Right renal cortex interstitium (tissue), 3 donors: ENCODE measurements at places on chromosomes 2 and 18. TPM values are rescaled to one million over a fixed set of nuclear protein-coding genes. Genes with fewer than 3 reads are reported as not detected.
A peak's percentile ranks its signal among the peaks of the same experiment; 100 is the strongest.

- peak; percentile 36 for DNase-seq
Measured at GRCh38 chr2:30862054-30862651, 54.9 kb upstream of the CAPN13 start.

DNA sequence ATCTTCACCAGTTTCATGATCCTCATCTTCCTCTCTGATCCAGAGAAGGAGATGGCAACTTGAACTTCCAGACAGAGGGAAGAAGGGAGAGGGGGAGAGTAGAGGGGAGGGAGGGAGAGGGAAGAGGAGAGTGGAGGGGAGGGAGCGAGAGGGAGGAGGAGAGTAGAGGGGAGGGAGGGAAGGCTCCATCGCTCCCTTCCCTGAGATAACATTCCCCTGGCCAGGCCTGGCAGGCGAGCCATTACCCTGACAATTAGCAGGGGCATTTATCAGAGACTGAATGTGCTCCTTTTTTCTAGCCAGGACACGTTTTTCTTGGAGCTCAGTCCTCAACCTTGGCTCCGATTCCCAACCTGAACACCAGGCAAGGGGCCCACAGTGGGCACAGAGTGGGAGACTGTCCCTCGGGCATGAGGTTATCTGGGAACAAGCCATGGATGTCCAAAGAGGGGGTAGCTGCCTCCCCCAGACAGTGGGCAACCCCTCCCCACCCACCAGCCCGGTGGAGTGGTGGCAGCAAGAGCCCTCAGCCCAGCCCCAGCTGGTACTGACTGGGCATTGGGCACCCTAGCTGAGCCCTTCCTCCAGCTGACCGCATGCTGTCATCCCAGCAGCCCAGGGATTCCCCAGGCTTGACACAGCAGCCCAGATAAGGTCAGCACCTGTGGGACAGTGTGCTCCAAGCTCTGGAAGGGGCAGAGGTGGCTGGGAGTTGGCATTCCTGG lies 81.8 kb downstream of the TNS1 start:
- DNase-seq: no peak

DNA sequence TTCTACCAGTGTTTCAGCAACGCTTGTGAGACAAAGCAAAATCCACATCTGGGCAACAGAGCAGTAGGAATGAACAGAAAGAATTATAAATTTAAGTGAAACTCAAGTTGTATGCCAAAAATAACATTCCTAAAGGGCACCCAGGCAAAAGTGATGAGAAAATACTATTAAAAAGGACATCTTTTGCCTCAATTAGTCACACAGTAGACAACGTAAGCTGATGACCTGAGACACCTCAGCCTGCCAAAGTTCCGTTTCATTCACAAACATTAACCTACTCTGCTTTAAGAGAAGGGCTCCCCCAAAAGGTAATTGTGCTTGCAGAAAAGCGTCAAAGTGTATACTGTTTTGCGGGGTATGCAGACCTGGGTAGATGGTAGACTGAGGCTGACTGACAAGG lies 7.2 kb downstream of the HDLBP start:
- no peak for DNase-seq

DNA sequence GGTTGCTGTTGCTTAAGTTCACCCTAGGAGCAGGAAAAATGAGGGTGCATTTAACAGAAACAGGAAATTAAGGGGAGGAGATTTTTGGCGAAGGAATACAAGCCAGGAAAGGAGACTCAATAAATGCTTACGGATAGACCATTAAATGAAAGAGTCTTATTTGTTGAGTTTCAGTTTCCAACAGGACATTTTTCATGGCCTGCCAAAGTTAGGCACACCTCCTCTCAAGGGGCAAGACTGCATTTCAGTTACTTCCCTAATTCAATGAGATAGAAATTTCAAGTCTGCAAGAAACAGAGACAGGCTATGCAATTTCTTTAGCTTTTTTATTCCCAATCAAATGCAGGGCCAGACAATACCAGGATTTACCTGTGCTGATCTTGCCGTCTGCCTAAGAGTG lies 394.7 kb upstream of the KLHL29 start:
- DNase-seq: no peak

DNA sequence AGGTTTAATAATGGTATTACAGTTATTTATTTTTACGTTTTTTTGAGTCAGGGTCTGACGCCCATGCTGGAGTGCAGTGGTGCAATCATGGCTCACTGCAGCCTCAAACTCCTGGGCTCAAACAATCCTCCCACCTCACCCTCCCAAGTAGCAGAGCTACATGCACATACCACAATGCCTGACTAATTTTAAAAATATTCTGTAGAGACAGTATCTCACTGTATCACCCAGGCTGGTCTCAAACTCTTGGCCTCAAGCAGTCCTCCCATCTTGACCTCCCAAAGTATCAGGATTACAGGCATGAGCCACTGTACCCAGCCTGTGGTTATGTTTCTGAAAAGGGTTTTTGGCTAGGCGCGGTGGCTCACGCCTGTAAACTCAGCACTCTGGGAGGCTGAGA lies 120.8 kb downstream of the ESCO1 start:
- DNase-seq: no peak

GRCh38 chr2:10185046-10185445 lies 62.5 kb downstream of the RRM2 start:
- DNase-seq: no peak

GRCh38 chr2:241925277-241925676 lies 55.7 kb downstream of the RTP5 start:
- DNase-seq: no peak

DNA sequence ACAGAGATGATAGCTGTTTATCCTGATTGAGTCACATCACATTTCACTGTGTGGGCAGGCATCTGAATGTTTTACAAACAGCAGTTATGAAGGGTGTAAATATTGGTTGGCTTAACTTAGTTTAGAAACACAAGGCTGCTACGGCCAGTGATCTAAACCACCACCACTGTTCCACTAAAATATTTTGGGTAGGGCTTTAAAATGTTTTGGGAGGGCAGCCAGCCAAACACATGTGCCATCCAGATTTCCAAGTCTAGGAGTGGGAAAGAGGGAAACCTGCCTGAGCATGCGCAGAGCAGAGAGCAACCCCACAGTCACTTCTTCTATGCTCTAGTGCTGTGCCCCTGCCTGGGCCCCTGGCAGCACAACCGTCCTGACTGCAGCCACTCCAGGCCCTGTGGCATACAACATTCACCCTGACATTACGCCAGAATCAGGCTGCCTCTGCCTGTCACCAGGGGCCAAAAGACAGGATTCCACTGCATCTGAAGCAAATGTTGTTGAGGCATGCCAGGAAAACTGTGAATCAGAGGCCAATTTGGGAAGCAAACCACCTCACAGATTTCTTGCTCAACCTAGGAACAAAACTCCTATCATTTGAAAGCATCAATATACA lies 74.8 kb upstream of the COL5A2 start:
- no peak for DNase-seq

GRCh38 chr2:27363933-27364332 lies 6.2 kb downstream of the EIF2B4 start:
- DNase-seq: no peak

- DNase-seq: no peak
Measured at GRCh38 chr18:25102662-25103061, 249.3 kb downstream of the ZNF521 start.

- no peak for DNase-seq
Measured at GRCh38 chr2:72112401-72112800, 35.3 kb downstream of the CYP26B1 start.

- DNase-seq: no peak
Measured at GRCh38 chr2:192500550-192501200, 305.9 kb upstream of the TMEFF2 start.

RAB6C gene
- 1.3 TPM for polyA plus RNA-seq

RTP5 gene
- not detected for polyA plus RNA-seq

OLA1 gene
- polyA plus RNA-seq: 177 TPM

DUSP19 gene
- polyA plus RNA-seq: 5.8 TPM

MFF gene
- polyA plus RNA-seq: 149 TPM
